ENCODE measurements at places on chromosomes 11 and 22. TPM values are rescaled to one million over a fixed set of nuclear protein-coding genes. Genes with fewer than 3 reads are reported as not detected.

The TRPC6 gene
- total RNA-seq: not detected

DNA sequence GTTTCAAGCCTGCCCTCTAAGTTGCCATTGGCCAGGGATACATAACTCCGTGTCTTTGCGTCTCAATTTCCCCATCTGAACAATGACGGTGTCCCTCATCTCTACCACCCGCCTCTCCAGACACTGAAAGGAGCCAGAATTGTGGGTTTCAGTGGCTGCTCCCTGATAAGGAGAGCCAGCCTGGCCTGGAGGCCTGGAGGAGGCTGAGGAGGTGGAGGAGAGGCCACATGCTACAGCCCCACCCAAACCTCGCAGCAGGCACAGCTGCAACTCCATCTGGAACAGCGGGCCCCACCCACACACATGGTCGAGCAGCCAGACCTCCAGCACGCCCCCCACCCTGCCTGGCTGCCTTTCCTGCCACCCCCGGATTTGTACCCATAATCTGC is 34.4 kb upstream of the CD82 start:
- H3K4me1 ChIP-seq: no peaks in the 10 kb centered on the region
- no peak overlapping the region for H3K27ac ChIP-seq
- H3K4me3 ChIP-seq: no peak overlapping the region
- no peaks in the 10 kb centered on the region for H3K36me3 ChIP-seq

- H3K27ac ChIP-seq: no peak overlapping the region
- no peak for DNase-seq
- no peaks in the 10 kb centered on the region for H3K36me3 ChIP-seq
- peak overlapping the region; percentile 53 for H3K4me3 ChIP-seq
- peaks cover 8% of the 10 kb centered on the region for H3K4me1 ChIP-seq
These were observed 1.6 kb upstream of the PHLDA2 start for GRCh38 chr11:2930704-2931419.

GRCh38 chr11:105181521-105181920 is 42.0 kb upstream of the CARD18 start:
- no peak overlapping the region for H3K4me3 ChIP-seq
- DNase-seq: no peak
- H3K27ac ChIP-seq: no peak overlapping the region
- H3K27me3 ChIP-seq: no peaks in the 10 kb centered on the region
- H3K4me1 ChIP-seq: no peaks in the 10 kb centered on the region

The HBB gene
- 0.59 TPM for total RNA-seq

The NCAPD3 gene
- total RNA-seq: 33.7 TPM

The CHST1 gene
- not detected for total RNA-seq
